ENCODE measurements at places on chromosomes 6 and 20.

DNA sequence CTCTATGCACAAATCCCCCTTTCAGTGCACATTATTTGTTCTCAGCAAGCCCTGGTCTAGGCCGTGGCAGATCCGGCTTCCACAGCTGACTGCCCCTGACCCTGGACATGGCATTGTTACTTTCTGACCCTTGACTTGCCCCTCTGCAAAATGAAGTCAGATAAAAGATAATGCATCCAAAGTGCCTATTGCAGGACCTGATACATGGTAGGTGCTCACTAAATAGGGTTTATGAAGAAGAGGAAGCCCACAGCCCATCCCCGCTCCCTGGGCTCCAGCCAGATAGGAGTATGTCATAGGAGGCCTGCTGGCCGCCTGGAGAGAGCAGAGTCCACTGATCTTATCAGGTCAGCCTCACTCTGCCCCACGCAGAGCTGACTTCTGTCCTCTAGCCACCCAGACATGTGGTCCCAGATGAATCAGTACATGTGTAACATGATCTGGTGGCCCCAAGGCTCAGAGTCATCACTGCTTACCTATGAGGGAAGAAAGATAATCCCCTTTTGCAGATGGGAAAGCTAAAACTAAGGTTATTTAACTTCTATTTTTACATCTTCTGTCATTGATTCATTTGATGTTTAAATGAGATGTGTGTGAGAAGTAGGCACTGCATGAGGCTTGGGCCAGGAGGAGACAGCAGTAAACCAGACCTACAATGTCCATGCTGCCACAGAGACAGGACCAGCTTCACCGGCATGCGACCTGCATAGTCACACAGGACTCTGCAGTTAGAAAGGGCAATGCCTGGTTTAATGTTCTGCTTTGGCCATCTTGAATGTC lies 20.4 kb downstream of the MAFB start:
- DNase-seq, result no peak

- peak; percentile 23 for DNase-seq
These were observed 83.0 kb downstream of the SCAND1 start for GRCh38 chr20:35871259-35871771.

DNA sequence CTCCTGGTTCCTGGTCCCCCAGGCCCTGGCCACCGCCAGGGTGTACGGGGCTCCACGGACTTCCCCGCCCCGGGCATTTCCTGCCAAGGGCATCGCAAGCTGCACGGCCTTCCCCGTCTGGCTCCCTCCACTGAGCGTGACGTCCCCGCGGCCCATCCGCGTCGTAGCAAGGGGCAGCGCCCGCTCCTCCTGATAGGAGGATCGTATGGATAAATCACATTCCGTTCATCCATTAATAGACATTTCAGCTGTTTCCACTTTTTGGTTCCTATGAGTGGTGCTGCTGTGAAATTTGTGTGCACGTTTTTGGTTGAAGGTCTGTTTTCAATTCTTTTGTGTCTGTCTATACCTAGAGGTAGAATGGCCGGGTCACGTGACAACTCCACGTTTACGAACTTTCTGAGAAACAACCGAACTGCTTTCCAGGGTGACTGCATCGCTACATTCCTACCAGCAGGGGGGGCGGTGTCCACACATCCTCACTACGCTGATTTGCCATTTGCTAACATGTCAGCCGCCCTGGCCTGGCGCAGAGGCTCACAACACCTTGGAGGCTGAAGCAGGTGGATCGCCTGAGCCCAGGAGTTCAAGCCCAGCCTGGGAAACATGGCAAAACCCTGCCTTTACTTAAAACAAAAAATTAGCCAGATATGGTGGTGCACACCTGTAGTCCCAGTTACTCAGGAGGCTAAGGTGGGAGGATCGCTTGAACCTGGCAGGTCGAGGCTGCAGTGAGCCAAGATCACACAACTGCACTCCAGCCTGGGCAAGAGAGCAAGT lies 37.7 kb downstream of the KCNQ2 start:
- DNase-seq, result peak; percentile 36

DNA sequence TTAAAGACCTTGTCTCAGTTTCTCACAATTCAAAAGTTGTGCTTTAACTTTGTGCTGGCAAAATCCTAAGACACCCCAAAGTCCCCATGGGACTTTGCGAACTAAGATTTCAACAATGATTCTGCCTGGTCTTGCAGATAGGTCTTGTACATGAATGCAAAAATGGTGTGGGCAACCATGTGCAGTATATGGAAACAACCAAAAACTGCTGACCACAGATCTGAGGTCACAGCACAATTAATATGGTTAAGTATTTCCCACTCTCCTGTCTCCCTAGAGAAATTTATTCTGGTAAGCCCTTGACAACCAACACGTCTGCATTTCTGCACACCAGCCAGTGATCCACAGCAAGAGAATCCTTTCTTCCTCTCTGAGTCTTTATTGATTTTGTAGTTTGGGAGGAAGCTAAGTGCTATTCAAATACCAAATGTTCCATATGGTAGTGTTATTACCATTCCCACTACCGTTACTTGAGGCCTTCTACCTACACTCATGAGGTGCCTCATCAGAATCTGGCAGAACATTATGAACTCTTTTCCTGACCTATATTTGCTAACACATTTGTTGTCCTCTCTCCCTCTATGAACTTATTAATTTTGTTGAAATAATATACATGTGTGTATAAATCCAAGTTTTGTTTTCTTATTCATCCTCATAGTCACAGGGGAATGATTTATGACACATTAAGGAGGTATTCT lies 178.7 kb downstream of the ATXN1 start:
- no peak for DNase-seq

DNA sequence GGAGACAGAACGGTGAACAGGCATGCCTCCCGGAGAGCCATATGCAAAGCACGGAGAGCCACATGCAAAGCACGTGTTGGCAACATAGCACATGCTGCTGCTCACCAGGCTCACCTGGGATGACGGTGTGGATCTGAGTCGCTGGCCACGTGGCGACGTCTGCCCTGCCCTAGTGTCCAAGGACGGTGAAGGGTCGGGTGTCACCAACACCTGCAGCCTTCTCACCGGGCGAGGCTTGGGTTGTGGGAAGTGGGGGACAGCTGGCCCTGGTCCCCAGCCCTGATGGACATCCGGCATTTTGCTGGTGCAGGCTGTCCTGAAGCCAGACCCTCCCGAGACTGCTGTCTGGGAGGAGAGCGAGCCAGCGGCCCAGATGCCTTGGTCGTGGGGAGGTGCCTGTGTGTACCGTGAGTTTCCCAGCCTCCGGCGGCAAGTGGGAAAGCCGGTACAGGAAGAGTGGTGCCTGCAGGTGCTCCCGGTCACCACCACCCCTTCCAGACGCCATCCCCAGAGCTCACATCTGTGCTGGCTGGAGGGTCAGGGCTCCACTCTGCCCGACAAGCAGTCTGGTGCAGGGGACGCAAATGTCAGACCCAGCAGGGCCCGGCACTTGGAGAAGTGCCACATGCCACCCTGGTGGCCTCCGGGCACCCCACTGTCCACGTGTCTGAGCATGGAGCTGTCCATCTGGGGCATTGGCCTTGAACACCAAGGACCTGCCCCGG lies 5.9 kb upstream of the ADRM1 start:
- no peak for DNase-seq
